AML-193 (cell line): ENCODE measurements at places on chromosomes 2 and 18.
A peak's percentile ranks its signal among the peaks of the same experiment; 100 is the strongest.

DNA sequence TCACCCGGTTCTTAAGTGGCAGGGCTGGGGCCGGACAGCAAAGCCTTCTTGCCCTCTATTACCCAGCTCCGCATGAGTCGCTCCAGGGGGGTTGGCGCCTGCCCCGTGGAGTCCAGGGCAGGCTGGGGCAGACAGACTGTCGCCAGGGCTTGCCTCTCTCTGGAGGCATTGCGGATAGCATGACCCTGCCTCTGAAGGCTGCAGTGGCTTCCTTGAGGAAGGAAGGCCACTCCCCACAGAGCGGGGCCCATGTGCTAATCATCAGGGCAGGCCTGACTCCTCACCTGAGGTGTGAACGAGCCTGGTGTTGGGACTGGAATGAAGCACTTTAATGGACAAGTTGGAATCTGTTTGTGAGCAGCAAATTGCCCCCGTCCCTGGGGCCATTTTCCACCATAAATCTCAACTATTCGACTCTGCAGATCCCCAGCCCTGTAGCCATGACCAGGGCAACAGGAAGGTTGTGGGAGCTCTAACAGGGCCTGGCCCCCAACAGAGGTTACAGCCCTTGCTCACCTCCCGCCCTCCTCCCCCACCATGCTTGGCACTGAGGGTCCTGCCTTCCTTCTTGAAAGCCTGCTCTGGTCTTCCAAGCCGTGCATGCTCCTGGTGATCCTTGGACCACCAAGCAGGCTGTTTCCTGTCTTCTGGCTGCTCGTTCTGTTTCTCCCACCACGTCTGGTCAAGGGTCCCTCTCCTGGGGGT is 144.9 kb upstream of the HAAO start:
- no peak for DNase-seq

DNA sequence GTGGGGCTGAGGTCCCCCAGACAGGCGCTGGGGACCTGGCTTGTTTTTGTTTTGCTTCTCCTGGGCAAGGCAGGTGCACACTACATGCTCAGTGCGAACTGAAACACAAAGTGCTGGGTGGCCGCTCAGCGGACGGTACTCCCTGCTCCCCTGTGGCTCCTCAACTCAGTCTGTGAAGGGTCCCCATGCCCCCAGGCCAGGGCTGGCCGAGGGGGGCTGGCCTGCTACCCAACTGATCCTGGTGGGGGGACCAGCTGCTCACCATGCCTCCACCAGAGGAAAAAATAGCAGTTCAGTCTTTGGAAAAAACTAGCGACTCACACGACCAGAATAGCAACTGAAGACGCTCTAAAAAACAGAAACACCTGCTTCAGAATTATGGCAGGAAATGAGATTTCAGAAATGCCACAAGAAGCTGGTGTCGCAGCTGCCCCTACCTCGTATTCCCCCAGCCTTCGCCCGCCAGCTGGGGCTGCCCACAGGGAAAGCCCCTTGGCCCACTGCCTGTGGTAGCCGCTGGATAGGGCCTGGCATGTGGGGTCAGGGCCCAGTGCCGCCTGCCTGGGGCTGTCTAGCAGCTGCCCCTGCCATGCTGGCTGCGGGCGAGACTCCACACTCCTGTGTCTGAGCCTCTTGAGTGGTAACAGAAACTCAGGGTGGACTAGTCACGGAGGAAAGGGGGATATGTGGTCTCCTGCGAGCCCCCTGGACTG is 43.7 kb downstream of the MEX3C start:
- DNase-seq, result no peak

GRCh38 chr2:10136101-10136934 is 13.8 kb downstream of the RRM2 start:
- no peak for DNase-seq

GRCh38 chr2:626491-627339 is 50.5 kb downstream of the TMEM18 start:
- DNase-seq, result no peak

- no peak for DNase-seq
These were observed 12.4 kb downstream of the PTPN4 start for GRCh38 chr2:119772128-119772527.

GRCh38 chr18:11937874-11938478 is 29.9 kb upstream of the MPPE1 start:
- DNase-seq, result peak; percentile 65

DNA sequence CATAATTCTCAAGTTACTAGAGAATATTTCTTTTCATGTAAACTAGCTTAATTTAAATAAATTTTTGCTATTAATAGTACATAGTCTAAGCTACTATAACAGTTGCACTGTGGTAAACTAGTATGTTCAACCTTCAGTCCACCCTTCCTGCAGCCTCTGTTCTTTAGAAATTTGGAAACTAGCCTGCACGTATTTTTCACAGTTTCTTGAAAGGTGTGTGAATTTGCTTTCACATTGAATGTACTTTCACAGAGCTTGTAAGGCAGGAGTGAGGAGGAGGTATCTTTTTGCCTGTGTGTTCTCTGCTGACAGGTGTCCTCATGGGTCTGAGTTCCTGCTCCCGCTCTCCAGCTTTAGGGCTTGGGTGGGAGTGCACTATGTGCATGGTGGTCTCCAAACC is 117.5 kb downstream of the ATP9B start:
- DNase-seq, result no peak

- no peak for DNase-seq
These were observed 218.1 kb downstream of the ARHGAP15 start for GRCh38 chr2:143347271-143347695.

GRCh38 chr2:10655499-10656225 is 34.1 kb downstream of the NOL10 start:
- DNase-seq, result no peak

DNA sequence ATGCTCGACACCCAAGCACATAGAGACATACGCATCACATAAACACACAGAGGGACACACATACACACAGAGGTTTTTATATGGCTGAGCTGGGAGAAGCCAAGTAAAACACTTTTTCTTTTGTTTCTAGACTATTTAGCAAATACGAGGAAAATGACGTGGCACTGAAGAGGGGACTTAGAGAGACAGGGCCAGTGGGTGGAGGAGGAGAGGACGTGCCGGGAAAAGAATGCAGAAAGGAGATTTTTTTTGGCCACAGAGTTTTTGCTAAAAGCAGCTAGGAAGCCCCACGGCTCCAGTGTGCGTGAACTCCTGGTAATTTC is 168.5 kb upstream of the KLF7 start:
- DNase-seq, result no peak

DNA sequence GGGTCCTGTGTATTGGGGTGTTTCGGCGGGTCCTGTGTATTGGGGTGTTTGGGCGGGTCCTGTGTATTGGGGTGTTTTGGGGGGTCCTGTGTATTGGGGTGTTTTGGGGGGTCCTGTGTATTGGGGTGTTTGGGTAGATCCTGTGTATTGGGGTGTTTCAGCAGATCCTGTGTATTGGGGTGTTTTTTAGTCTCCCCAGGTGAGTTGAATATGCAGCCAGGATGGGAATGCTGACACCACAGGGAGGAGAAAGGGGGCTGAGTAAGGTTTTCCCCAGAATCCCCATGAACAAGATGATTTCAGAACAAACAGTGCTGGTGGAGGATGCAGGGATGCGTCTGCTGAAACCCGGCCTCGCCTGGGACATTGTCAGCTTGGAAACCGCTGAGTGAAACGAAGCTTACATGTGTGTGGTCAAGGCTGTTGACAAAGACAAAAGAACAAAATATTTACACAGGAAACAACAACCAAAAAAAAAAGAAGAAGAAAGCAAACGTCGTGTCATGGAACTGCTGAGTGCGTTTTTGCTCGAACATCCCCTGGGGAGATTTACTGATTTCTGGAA is 88.5 kb upstream of the ODC1 start:
- DNase-seq, result no peak

DNA sequence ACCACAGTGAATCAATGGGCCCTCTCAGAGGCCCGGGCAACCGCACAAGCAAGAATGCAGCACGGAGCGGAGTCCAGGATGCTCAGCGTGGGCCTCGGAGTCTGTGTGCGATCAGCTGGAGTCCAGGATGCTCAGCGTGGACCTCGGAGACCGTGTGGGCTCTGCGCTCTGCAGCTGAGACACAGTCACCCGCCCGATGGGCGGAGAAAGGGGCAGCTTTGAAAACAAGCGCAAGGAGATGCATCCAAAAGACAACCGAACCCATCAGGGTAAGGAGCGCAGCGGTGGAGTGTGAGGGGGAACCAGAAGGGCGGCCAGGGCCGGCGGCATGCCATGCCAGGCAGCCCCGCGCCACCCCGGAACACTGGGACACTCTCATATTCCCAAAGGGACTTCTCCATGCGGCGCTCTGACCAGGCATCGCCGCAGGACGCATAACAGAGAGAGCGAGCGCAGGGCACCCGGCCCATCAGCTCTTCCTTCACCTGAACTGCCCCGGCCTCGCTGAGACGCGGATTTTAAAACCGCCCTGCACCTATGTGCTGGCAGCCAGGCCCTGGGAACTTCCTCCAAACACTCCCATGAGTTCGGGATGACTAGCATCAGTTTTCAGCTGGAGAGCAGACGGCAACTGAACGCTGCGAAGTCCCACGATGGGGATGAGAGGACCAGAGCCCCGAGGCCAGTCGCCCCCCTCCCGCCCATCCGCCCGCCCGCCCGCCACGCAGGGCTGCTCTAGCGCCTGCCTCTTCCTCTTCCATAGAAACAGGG is 44.7 kb downstream of the MC5R start:
- DNase-seq, result no peak

DNA sequence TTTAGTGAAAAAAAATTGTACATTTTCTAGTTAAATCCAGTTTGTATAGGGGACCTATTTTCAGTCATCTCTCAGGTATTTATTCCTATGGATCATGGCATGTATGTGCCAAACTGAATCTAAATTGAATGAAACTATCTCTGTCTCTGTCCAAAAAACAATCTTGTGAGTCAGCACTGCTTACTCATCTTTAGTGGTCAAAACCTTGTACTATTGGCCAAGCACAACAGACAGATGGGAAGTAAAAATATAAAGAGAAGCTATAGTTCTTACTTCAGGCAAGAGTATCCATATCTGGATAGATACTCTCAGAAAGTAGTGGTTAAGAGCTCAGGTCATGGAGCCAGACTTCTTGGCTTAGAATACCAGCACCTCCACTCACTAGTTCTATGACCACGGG is 76.0 kb upstream of the KLHL14 start:
- no peak for DNase-seq

- DNase-seq, result no peak
These were observed 75.8 kb downstream of the SUCLG1 start for GRCh38 chr2:84383271-84383670.

GRCh38 chr2:3703757-3704355 is 481 bp downstream of the DCDC2C start:
- DNase-seq, result no peak

GRCh38 chr2:174007010-174007409 is 41.8 kb upstream of the SP3 start:
- DNase-seq, result no peak

DNA sequence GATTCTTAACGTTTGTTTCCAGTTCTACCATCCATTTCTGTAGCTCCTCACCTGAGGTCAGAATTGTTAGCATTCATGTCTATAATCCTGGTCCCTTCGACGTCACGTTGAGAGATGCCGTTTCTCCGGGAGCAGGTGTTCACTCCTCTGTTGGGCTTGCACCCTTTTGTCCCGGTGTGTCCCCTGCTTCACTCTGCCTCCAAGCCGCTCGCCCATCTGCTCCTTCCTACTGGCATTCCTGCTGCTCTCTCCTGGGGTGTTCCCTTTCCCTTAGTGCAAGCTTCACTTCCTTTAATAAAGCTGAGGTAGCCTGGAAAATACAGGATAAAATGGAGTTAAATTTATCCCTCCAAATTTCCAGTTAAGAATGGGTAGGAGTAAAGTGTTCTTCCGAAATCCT is 61.9 kb upstream of the CABYR start:
- DNase-seq, result no peak

DNA sequence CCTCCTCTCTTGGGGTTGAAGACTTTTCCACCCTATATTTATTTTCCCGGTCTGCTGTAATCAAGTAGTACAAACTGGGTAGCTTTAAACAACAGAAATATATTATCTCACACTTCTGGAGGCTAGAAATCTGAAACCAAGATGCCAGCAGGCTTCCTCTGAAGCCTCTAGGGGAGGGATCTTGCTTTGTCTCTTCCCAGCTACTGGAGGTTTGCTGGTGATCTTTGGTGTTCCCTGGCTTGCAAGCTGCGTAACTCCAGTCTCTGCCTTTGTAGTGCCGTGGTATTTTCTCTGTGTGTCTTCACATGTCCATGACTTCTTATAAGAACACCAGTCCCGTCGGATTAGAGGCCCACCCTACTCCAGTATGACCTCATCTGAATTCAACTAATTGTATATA is 44.4 kb downstream of the MYO3B start:
- no peak for DNase-seq

DNA sequence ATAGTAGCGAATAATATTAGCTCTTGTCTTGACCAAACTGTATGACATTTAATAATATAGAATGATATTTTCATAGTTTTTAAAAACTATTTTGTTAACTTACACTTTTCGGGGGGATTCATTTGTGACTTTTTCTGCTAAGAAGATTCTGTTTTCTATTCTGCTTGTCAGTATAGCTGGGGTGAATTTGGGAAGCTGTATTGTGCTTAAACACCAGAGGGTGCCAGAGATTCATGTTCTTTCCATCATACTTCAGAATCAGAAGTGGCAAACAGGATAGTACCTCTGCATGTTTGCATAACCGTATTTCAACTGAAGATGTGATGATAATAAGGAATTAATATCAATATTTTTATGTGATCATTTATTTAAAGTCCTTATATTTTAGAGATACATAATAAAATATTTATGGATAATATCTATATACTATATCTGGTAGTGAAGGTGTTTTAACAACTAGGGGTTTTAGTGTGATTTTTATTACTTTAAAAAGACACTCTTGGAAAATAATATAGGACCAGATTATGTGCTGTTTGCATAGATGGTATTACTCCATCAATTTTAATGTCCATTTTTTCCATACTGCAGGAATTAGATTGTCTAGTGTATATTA is 81.0 kb downstream of the TAF4B start:
- peak; percentile 61 for DNase-seq

GRCh38 chr18:48715711-48716361 is 177.0 kb downstream of the CTIF start:
- DNase-seq, result peak; percentile 47

DNA sequence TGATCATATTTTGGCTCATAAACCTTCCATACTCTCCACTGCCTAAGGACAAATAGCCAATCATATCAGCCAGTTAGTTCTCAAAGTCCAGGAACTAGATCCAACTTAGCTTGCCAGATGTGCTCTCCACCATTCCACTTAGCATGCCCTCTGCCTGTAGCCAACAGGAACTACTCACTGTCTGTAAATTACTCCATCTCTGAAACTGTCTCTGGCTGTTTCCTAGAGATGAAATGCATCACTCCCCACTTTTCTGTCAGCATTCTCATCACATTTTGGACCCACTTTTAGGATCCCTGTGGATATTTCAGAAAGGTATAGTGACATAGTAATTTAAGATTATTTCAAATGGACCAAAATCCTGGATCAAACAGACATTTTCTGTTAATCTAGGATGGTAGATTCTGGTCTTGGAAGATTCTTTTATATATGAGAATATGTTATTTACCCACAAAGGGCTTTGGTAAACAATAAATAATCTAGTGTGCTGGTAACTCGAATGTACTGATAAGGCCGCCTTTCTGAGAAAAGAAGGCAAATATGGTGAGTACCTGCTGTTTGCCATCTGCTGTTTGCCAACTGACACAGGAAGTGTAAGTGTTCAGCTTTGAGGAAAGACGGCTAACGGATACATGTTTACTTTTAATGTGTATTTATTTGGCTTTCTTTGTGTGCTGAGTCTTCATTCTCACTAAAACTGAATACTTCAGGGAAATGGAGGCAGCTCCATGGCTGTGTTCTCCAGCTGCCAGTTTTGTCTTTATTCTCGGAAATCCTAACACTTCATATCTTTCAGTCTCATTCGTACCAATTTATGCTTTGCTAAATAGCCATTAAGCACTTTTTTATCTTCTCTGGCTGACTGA is 79.5 kb downstream of the EVA1A start:
- DNase-seq, result no peak
